ENCODE measurements at places on chromosomes 1 and 21.

- no peak for DNase-seq
Observed at GRCh38 chr1:230313453-230314141, 112.5 kb downstream of the PGBD5 start.

DNA sequence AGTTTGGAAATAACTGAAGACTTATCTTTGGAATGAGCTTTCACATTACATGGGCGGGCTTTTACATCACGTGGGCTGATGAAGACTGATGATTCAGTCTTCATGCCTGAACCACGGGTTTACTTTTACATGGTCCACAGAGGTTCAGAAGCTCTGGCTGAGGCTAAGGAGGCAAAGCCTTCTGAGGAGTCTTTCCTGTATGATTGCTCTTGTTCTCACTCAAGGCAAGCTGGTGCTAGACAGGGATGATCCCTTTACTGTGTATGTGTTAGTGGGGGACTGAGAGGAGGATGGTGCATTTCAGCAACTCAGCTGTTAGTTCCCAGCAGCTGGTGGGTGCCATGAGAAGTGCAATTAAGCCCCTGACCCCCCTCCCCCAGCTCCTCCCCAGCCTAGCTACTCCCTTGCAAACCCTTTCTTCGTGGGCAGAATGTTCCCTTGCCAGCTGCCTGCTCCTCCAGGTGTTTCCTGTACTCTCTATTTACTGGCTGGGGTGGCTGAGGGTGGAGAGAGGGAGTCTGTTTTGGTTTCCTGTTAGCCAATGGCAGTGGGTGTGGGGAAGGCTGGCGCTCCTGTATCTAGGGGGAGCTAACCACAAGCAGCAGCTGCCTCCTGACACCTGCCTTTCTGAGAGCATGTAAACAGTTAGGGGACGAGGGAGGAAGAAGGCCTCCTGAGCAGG lies 15.4 kb downstream of the BTG2 start:
- peak; percentile 95 for DNase-seq

DNA sequence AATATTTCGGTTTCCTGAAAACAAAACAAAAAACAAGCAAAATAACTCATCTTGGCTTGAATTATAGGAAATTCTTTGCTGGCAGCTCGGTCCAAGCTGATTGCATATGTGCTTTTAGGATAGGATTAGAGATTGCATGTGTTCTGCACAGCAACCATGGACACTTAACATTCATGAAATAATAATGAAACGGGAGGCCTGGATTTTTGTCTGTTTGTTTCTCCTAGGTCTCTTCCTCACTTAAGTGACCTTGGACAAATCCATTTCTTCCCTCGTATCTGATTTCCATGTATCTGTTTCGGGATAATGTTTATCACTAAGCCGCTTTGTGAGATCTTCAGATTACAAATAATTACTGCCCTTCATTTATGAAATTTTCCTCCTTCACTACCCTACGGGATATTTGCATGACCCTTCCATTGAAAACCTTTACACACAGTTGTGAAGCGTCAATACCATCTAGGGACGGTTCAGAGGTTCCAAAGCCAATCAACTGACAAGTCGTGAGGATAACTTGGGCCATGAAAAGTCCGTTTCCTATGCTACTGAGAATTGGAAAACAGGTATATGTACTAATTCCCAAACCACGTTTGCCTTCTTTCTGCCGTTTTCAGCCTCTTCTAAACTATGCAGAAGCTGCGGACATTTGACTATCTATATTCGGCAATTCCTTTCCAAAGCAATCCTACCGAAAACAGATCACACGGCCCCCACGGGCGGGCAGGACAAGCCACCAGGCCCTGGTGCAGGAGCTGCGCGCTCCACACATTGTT lies 1.3 kb upstream of the H3-3A start:
- DNase-seq: no peak

- DNase-seq: no peak
Observed at GRCh38 chr1:87240661-87241285, 87.9 kb upstream of the LMO4 start.

DNA sequence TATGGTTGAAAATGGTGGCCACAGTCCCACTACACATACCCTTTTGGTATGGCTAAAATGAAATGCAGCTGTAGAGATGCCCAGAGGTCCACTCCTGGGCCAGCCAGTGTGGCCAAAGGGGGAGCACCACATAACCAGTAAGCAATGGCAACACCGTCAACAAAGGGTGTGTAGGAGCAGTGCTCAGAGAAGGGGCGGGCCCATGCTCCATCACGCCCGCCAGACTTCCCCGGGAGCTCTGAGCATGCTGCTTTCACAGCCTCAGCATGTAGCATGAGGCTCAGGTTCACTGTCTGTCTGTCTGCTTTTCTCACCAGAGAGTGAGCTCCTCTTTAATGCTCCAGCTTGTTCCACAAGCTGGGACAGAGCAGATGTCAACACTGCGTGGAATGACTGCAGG lies 537.6 kb downstream of the MATN1 start:
- no peak for DNase-seq

DNA sequence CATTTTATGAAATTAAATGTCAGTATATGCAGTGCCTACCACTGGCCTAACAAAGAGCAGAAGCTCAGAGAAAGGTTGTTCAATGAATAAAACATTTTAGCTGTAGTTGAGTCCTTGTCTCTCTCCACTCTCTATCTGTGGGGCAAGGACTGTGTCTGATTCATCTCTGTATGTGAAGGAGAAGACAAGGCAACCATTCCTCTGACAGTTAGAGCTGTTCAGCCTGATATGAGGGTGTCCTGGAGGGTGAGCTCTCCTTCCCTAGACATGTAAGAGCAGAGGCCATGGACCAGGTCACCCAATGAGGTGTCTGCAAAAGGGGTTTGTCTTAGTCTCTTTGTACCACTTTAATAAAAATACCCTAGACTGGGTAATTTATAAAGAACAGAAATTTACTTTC lies 4.5 kb upstream of the PDZK1IP1 start:
- no peak for DNase-seq

DNA sequence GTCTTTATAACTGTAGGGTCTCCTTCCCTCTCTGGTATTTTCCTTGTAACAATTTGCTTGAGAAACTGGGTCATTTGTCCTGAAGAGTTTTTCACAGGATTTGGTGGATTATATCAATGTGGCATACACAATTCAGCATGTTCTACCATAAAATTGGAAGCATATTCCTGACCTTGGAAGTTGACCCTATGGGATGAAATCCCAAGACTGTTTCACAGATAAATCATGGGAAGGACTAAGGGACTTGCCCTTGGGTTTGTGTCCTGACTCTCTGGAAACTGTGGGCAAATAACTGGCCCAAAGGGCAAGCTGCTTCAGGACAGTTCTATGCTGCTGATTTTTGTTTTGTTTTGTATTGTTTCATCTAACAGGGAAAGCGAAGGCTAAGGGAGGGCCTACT lies 255.6 kb downstream of the TM2D1 start:
- DNase-seq: no peak
